ENCODE measurements at places on chromosomes 1 and 21.

GRCh38 chr1:38027201-38028104, 14.9 kb downstream of the UTP11 start:
- no peak for DNase-seq

- DNase-seq, result no peak
Measured at GRCh38 chr1:76408303-76408702, 333.8 kb downstream of the ST6GALNAC3 start.

DNA sequence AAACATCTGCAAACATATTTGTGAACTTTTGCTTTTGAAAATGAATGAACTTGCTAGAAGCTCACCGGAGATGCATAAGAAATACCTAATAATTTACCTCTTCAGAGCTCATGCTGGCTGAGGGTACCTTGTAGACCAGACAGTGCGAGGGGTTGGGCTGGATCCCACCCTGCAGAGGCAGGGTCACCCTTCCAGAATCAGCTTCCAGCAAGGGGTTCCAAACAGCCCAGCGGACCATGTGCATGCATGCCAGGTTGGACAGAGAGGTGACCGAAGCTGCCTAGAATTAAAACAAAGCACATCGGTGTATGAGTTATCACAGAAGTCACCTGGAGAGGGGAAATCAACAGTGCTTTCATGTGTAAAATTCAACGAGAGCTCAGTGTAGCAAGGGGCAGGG, 59.2 kb downstream of the NPHP4 start:
- DNase-seq, result no peak

DNA sequence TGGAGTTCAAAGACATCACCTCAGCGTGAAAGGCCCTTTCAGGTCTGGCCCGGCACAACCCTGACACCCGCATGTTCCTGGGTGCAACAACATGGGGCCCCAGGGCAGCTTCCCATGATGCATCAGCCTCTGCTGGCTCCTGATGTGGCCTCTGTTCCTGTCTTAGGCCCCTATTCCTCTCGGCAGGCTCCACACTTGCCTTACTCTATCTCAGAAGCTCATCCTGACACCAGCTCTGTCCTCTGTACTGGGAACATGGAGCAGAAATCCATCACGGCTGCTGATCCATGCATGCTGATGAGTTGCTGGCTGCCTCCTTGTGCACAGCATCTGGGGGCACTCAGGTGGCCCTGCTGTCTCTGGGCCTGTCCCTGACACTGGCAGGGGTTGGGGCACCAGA, 74.6 kb downstream of the ADARB1 start:
- DNase-seq, result no peak

DNA sequence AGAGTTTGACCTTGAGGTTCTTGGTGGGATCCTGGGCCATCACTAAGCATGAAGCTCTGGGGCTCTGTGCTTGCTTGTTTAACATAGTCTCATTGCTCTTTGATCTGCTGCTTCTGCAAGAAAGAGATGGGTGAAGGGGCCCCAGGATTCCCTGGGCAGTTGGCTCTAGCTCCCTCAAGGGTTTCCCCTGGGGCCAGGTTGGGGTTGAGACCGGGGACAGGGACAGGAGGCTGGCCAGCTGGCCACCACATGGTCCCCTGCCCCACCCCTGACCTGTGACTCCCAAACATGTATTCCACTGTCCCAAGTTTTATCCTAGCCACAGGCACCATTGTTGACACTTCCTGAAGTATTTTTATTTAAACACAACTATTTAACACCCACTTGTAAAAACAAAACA, 69.5 kb downstream of the FHAD1 start:
- no peak for DNase-seq

- no peak for DNase-seq
Measured at GRCh38 chr1:79151006-79151796, 144.7 kb upstream of the ADGRL4 start.

GRCh38 chr1:83043244-83043643, 955.7 kb downstream of the TTLL7 start:
- no peak for DNase-seq

GRCh38 chr1:210467440-210468043, 138.8 kb downstream of the HHAT start:
- no peak for DNase-seq

GRCh38 chr1:64921771-64922170, 44.6 kb downstream of the JAK1 start:
- DNase-seq, result no peak

GRCh38 chr21:46110499-46111192, 12.7 kb downstream of the COL6A2 start:
- no peak for DNase-seq

DNA sequence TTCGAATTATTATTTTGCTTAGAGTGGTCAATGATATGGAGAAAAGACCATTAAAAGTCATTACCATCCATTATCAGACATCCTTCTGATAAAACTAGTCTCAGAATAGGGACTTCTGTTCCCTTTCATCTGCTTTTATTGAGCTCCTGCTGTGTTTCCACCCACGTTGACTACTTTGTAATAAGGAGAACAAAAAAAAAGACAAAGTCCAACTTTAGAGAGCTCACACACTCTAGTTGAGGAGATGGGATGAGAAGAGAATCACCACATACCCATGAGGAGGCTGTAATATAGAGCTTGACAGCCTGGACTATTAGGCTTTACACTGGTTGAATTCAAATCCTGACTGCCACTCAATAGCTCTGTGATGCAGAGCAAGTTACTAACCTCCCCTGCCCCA, 27.8 kb upstream of the ALDH9A1 start:
- no peak for DNase-seq
